ENCODE measurements at places on chromosomes 7 and 10.

- DNase-seq: no peak
Measured at GRCh38 chr10:71210542-71210871, 1.9 kb upstream of the UNC5B start.

DNA sequence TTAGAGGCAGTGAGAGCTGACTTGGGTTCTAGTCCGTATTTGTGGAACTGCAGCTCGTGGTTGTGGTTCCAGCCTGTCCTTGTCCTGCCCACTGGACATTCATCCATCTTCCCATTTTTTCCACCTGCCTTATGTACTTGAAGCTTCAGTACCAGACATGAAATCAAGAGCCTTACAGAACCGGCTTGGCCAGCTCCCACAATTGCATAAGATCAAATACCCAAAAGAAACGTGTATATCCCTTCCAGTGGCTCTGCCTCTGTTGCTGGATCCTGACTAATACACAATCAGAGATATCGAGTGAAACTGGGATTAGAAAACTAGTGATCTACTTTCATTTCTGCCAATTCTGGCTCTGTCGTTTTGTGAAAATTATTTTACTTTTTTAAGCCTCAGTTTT, 23.8 kb upstream of the LIPA start:
- no peak for DNase-seq

- no peak for DNase-seq
Measured at GRCh38 chr7:102395592-102395872, 631 bp upstream of the PRKRIP1 start.

- DNase-seq: no peak
Measured at GRCh38 chr7:70446448-70447143, 685.3 kb upstream of the GALNT17 start.

DNA sequence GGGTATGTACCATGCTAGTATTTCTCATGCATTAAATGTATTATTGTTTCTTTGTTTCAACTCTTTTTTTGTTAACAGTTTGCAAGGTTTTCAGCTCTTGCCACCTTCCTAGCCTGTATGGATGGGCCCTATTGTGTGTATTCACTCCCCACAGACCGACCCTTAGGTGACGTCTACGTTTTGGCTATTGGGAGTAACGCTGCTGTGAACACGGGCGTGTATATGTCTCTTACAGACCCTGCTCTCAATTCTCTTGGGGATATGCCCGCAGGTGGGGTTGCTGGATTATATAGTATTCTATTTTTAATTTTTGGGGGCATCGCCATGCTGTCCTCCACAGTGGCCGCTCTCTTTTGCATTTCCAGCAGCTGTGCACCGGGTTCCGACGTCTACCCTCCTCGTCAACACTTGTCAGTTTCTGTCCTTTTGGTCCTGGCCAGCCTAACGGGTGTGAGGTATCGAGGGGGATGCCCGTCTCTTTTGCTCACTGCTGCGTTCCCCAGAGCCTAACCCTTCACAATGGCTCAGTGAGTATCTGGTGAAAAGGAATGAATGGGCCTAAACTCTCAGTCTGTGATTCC, 64.1 kb upstream of the GNA12 start:
- DNase-seq: no peak

Measured in stimulated activated CD4-positive, alpha-beta T cell treated with anti-CD3 and anti-CD28 coated beads, Interleukin-4, amount 100 ng/mL, for 1 hour (primary cell).